Stomach (tissue), 19 donors: ENCODE measurements at places on chromosomes 3 and 15. TPM values are rescaled to one million over a fixed set of nuclear protein-coding genes. Genes with fewer than 3 reads are reported as not detected.

Gene NANOGP8
- total RNA-seq: not detected

Gene TRIM42
- not detected for total RNA-seq

Gene PAK6
- 2.6 TPM for total RNA-seq

Gene PLEKHO2
- 12.6 TPM for total RNA-seq

Gene COPG1
- total RNA-seq: 113 TPM

Gene CPB1
- total RNA-seq: not detected

Gene CYP1A2
- not detected for total RNA-seq

DNA sequence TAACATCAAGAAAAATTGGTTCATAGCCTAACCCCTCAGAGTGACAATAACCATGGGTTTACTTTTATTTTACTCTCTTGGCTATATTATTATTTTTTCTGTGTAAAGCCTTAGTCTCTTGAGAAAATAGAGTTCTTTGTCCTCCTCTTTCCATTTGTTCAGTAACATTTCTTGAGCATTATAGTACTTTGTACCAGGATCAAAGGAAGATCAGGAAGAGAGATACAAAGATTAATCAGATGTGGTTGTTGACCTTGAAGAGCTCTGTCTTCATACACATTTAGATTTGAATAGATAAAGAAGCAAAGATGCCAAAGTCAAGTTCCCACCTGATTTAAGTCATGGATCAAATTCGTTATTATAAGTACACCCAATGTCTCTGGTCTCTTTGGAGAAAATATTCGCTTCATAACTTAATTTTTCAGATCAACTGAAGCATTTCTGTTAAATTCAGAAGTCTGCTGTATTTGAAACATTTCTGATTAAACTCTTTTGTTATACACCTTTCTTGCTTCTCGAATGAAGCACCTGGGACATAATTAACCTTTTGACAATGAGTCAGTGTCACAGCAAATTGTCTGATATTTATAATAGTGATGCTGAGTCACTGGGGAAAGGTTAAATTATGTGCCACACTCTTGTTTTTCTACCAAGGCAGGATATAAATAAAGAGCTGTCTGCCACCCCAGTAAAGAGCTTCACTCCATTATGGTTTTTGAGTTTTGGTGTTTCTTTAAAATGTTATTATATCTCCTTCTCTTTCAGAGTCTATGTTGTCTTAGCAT, 100.2 kb downstream of the GHSR start:
- peaks cover 100% of the 10 kb centered on the region for H3K36me3 ChIP-seq
- no peak overlapping the region for H3K4me3 ChIP-seq
- no peak for DNase-seq
- H3K27ac ChIP-seq: no peak overlapping the region
- H3K27me3 ChIP-seq: no peaks in the 10 kb centered on the region
- no peaks in the 10 kb centered on the region for H3K4me1 ChIP-seq

DNA sequence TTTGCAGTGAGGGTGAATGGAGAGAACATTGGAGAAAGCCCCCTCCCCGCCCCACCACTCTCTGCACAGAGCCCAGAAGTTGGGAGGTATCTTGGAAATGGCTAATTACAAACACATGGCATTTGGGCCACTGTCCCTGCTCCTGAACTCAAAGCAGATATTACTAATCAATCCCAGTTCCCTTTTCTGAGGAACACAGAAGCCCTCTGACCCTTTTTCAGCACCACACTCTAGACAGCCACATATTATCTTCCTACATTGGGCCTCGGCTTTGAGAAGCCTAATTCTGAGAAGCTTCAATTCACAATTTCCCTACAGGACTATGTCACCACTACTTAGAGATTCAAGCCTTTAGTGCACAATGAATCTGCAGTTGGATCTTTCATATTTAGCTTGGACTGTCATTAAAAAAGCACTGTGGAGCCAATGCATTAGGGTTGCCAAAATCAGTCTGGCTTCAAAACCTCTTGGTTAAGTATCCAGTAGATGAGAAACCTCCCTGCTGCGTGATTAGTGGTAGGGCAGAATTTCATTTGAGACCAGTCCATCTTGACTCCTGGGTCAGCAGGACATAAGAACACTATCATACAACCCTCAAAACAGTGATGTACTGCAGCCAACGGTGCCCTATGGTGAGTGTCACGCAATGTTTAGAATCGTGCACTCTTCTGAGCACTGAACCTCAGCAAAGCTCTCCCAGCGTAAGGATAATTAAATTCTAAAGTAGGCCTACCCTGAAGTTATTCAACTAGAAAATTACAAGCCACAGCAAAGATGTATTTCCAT, 26.1 kb downstream of the MGLL start:
- peaks cover 7% of the 10 kb centered on the region for H3K4me1 ChIP-seq
- no peak overlapping the region for H3K4me3 ChIP-seq
- H3K27ac ChIP-seq: no peak overlapping the region
- H3K36me3 ChIP-seq: peaks cover 25% of the 10 kb centered on the region
- DNase-seq: no peak

DNA sequence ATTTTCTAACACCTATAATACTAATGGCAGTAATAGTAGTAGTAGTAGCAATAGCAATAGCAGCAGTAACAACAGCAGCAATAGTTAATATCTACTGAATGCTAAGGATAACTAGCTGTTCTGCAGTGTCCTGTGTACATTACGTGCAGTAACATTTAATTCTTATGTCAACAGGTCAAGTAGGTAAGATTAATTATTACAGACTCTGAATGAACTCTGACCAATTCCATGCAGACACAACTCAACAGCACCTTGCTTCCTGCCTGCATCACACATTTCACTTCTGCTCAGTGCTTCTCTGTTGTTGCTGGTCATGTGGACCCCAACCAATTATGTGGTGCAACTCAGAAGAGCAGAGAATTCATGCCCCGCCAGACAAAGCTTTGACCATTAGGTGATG, 39.9 kb upstream of the ARHGEF26 start:
- no peak overlapping the region for H3K27ac ChIP-seq
- H3K36me3 ChIP-seq: no peaks in the 10 kb centered on the region
- H3K27me3 ChIP-seq: no peaks in the 10 kb centered on the region
- no peaks in the 10 kb centered on the region for H3K4me1 ChIP-seq

- no peaks in the 10 kb centered on the region for H3K36me3 ChIP-seq
- H3K4me1 ChIP-seq: no peaks in the 10 kb centered on the region
- no peaks in the 10 kb centered on the region for H3K27me3 ChIP-seq
- no peak overlapping the region for H3K4me3 ChIP-seq
- no peak for DNase-seq
Measured at GRCh38 chr3:70755526-70755925, 443.1 kb upstream of the MDFIC2 start.

DNA sequence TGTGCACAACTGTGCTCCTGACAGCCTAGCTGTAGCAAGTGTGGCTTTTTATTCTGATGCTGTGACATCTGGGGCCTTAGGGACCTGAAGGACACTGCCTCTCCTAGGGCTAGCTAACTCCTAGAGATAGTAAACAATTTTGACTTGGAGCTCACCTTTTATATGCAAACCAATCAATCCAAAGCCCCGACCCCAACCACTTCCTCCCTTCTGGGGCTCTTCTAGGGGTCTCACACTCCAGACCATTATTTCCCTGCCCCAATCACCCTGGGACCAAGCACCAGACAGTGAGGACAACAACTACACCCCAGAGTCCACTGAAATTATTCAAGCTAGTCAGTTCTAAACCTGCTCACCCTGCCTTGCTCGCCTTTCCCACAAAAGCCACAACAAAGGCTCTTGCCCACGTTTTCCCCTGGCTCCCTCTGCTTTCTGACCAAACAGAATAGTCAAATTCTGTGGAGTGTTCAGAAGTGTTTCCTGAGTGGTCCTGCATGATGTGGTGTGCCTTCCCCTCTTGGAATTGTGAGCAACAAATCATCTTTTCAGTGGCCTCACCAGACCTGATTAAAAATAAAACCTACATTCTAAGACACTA, 84.2 kb upstream of the WNT5A start:
- H3K4me3 ChIP-seq: no peak overlapping the region
- H3K36me3 ChIP-seq: no peaks in the 10 kb centered on the region
- DNase-seq: no peak
- H3K27me3 ChIP-seq: no peaks in the 10 kb centered on the region

DNA sequence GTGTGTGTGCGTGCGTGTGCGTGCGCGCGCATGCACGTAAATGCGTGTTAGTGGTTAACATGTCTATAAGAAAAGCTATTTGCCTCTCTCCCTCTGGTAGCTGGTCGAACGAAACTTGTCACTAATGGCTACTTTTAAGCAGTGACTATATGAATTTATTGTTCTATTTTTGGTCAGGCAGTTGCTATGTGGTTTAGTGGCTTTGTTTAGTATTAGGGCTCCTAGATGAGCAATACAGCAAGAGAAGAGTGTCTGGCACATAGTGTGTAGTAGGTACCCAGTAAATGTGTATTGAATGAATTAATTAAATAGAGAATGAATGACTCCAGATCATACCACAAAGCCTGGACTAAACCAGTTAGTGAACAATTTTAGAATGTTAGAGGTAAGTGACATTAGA, 171.6 kb downstream of the PPM1L start:
- H3K27me3 ChIP-seq: no peaks in the 10 kb centered on the region
- H3K27ac ChIP-seq: no peak overlapping the region
- H3K4me1 ChIP-seq: peaks cover 33% of the 10 kb centered on the region
- no peak overlapping the region for H3K4me3 ChIP-seq

GRCh38 chr3:109112946-109113760, 4.8 kb downstream of the MORC1 start:
- DNase-seq: no peak
- no peaks in the 10 kb centered on the region for H3K27me3 ChIP-seq
- no peaks in the 10 kb centered on the region for H3K36me3 ChIP-seq
- no peaks in the 10 kb centered on the region for H3K4me1 ChIP-seq

DNA sequence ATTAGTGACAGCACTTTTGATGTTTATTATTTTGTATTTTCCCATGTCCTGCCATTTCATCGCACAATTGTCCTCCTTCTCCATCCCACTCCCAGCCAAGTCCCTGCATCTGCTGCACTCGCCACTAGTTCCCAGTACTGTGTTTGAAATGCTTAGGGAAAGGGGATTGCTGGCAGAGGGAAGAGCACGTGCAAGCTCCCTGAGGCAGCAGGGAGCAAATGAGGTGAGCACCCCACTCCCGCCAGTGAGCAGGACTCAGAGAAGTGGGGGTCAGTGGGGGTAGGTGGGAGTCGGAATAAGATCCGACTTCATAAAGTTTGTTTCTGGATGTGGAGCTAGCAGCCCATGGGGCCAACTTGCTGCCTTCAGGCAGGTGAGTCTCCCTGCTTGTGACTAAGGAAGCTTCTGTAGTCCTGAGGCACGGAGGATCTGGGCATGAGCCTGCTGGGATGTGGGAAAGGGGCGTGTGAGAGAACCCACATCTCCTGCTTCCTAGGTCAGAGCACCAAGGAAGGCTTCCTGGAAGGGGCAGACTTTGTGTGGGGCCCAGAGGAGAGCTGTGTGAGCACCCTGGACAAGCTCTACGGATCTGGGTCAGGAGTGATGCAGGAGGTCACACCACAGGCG, 99.7 kb upstream of the TLE3 start:
- no peaks in the 10 kb centered on the region for H3K36me3 ChIP-seq
- DNase-seq: no peak
- no peak overlapping the region for H3K4me3 ChIP-seq
- no peaks in the 10 kb centered on the region for H3K27me3 ChIP-seq
- no peak overlapping the region for H3K27ac ChIP-seq
- H3K4me1 ChIP-seq: peaks cover 16% of the 10 kb centered on the region

GRCh38 chr3:192130534-192131132, 596.7 kb downstream of the FGF12 start:
- H3K4me1 ChIP-seq: no peaks in the 10 kb centered on the region
- H3K27me3 ChIP-seq: no peaks in the 10 kb centered on the region
- H3K36me3 ChIP-seq: no peaks in the 10 kb centered on the region
- peak; percentile 36 for DNase-seq

DNA sequence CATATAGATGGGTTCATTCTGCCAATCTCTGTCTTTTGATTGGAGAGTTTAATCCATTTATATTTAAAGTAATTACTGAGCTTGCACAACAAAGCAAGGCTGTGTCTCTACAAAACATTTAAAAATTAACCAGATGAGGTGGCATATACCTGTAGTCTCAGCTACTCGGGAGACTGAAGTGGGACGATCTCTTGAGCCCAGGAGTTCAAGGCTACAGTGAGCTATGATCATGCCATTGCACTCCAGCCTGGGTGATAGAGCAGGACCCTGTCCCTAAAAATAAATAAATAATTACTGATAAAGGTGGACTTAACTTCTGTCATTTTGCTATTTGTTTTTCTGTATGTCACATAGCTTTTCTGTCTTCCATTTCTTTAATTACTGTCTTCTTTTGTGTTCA, 78.1 kb downstream of the PDE8A start:
- no peaks in the 10 kb centered on the region for H3K27me3 ChIP-seq
- peaks cover 11% of the 10 kb centered on the region for H3K4me1 ChIP-seq
- no peak overlapping the region for H3K4me3 ChIP-seq
- H3K36me3 ChIP-seq: no peaks in the 10 kb centered on the region
- no peak overlapping the region for H3K27ac ChIP-seq

DNA sequence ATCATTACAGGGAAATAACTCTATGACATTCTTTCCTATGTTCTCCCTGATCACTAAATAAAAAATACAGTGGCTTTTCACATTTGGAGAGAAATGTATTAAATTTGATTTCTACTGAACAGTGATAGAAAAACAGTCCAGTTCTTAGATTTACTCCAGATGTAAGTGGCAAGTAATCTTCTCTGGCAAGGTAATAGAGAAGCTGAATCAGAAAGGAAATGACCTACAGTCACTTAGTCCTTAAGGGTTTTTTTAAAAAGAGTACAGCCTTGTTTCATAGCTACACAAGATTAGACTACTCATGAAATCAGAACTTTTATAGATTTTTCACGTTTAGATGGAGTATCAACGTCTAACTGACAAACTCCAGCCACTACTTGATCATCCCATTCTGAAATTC, 236.9 kb downstream of the CADPS start:
- no peak for DNase-seq
- H3K4me1 ChIP-seq: no peaks in the 10 kb centered on the region
- no peaks in the 10 kb centered on the region for H3K36me3 ChIP-seq
- no peak overlapping the region for H3K27ac ChIP-seq
- H3K27me3 ChIP-seq: peaks cover 6% of the 10 kb centered on the region
- no peak overlapping the region for H3K4me3 ChIP-seq

GRCh38 chr3:138139691-138140090, 7.5 kb upstream of the A4GNT start:
- H3K27ac ChIP-seq: no peak overlapping the region
- no peak for DNase-seq
- no peak overlapping the region for H3K4me3 ChIP-seq
- no peaks in the 10 kb centered on the region for H3K4me1 ChIP-seq
- H3K36me3 ChIP-seq: no peaks in the 10 kb centered on the region

DNA sequence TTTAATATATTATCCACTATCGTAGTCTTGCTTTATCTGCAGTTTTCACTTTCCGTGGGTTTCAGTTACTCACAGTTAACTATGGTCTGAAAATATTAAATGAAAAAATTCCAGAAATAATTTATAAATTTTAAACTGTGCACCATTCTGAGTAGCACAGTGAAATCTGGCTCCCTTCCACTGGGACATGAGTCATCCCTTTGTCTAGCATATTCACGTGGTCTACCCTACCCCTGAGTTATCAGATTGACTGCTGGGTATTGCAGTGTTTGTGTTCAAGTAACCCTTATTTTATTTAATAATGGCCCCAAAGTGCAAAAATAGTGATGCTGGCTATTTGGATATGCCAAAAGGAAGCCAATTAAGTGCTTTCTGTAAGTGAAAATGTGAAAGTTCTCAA, 539.5 kb upstream of the AGTR1 start:
- no peak overlapping the region for H3K4me3 ChIP-seq
- DNase-seq: no peak
- no peak overlapping the region for H3K27ac ChIP-seq
